ENCODE measurements at places on chromosomes 11 and 22.

DNA sequence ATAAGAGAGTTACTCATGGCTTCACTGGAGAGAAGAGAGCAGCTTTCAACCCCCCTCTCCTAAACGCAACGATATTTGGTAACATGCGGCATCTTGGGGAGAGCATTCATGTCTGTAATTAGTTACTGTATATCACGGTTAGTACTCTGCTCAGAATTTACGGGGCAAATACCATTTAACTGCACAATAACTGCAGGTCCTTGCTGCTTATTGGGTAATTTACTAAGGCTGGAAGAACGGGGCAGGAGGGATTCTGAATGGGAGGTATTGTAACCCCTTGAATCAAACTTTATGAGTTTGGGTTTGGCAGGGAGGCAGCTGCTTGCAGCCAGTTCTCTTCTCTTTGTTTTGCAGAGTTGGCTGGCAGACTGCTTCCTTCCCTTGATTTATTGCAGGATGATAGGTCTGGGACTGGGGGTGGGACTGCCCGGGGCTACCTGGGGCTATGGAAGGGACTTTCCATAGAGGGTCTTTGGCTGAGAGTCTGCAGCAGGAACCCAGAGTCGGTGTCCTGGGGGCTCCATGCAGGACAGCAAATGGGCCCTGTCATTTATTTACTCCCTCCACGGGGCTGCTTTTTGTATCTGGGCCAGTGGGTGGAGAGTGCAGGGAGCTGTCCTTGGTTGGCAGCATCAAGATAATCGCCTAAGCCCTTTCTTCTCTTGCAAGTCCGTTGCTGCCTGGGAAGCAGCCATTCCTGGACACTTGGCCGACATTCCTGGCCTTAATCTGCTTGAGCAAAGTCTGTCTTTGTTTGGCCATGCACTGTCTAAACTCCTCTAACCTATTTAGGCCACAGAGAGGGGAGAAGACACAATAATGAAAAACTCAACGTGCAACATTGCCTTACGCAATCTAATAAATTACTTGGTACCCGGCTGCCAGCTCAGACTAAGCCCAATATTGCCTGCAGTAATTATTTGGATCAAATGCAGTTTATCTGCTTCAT, 188.9 kb downstream of the ST3GAL4 start:
- peak; percentile 47 for DNase-seq

GRCh38 chr22:39463277-39463676, 6.5 kb downstream of the MGAT3 start:
- no peak for DNase-seq

DNA sequence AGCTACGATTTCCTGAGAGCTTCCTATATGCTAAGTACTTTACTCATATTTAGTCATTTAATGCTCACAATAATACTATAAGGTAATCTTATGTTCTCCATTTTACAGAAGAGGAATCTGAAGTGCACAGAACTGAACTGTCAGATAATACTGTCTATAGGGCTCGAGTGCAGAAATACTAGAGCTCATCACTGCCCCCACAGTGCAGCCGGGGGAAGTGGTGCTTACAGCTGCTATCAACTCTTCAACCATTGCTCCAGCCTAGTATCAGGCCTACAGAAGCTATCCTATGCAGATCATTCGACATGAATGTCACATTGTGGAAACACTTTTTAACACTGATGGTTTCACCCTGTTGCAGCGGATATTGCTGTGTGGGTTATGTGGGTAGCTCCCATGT, 929.9 kb downstream of the NTM start:
- DNase-seq: no peak

DNA sequence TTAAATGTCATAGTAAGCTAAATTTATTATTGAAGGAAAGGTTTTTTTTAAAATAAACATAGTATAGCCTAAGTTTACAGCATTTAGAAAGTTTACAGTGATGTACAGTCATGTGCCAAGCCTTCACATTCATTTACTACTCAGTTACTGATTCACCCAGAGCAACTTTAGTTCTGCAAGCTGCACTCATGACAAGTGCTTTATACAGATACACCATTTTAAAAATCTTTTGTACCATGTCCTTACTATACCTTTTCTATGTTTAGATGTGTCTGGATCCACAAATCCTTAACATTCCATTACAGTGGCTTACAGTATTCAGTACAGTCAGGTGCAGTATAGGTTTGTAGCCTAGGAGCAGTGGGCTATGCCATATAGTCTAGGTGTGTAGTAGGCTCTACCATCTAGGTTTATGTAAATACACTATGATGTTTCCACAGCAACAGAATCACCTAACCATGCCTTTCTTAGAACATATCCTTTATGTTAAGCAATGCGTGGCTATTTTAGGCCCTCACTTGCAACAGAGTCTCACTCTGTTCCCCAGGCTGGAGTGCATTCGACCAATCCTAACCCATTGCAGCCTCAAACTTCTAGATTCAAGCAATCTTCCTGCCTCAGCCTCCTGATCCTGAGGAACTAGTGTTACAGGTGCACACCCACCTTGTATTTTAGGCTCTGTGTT, 79.5 kb upstream of the SLC25A18 start:
- DNase-seq: no peak

DNA sequence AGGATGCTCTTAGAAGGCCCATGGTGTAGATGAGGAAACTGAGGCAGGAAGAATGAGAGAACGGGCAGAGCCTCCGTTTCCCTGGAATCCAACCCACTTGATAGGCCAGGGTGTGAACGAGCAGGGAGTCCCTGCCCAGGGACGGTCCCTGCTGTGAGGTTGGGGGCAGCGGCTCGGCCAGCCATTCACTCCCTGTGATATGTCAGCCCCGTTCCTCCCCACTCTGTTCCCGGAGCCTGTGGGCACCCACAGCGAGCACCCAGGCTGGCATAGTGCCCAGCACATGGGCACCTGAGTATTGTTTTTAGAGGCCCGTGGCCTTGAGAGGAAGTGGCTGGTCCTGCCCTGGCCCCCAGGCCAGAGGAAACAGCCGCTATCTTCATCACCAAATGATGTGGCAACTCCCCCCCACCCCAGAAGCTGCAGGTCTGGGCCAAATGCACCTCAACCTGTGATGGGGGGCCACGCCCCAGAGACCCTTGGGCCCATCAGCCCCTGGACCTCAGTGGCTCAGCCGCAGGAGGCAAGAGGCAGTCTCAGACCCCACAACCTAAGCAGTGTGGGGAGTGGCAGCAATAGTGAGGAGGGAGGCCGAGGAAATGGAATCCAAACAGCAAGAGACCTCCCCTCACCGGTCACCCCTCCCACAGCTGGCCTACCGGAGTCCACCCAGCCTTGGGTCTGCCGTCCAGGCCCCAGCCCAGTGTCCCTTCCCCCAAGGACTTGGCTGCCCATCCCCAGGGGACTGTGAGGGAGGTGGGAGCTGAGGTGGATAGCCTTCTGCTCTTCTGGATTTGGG, 2.1 kb downstream of the ALDH3B1 start:
- DNase-seq: no peak

- no peak for DNase-seq
Measured at GRCh38 chr11:37370817-37371216, 772.8 kb upstream of the RAG2 start.

DNA sequence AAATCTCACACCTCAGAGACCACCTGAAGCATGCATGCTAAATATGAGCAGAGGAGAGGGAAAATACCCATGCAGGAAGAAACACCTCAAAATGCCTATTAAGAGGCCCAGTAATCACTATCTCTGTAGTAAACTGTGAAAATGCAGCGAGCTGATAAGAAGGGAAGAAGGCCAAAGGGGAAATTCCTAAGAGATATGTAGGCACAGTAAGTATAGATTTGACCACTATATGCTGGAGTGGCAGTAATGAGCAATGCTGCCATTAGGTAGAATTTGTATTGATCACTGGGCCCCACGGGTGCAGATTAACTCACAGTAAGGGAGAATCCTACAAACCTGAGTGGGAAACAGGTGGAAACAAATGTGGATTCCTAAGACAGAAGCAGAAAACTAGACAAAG, 1813.1 kb upstream of the RAG2 start:
- no peak for DNase-seq

DNA sequence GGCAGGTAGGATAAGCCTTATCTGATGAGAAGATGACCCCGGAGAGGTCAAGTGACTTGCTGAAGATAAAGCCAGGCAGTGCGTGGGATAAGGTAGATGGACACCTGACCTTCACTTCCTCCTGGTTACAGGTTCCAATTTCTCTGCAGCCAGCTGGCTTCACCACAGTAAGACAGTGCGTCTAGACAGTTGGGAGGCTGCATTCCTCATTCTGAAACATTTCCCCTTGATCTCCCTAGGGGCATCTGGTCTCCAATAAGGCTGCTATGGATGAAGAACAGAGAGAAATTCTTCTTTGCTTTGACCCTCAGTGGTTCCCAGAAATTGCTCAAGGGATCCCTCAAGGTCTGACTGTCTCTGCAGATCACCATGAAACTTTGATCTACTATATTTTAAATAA, 211.3 kb downstream of the MYO18B start:
- DNase-seq: no peak

DNA sequence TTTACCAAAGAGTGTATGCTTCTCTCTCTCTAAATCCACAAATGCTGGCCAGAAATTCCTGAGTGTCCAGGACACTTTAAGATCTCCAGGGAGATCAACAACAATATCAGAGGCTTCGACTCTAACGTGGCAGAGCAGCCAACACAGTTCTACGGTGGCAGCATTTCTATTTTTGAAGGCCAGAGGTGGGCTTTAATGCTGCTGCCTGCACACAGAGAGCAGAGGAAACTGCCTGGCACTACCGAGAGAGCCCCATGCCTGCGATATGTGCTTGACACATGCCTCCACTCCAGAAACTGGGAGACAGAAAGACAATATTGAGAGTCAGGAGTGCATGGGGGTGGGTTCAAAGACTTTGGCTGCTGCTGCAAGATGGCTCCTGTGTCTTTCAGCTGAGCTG, 48.8 kb upstream of the GALNT18 start:
- no peak for DNase-seq

GRCh38 chr11:19988598-19988997, 171.7 kb downstream of the DBX1 start:
- peak; percentile 84 for DNase-seq

- DNase-seq: no peak
Measured at GRCh38 chr11:8325591-8326304, 62.1 kb upstream of the LMO1 start.

- no peak for DNase-seq
Measured at GRCh38 chr11:37560991-37561390, 963.0 kb upstream of the RAG2 start.

- peak; percentile 25 for DNase-seq
Measured at GRCh38 chr11:112453601-112454577, 193.2 kb upstream of the PLET1 start.

GRCh38 chr11:105078283-105078682, 33.1 kb upstream of the CARD16 start:
- DNase-seq: no peak

GRCh38 chr11:1049431-1049891, 12.9 kb upstream of the MUC6 start:
- no peak for DNase-seq

DNA sequence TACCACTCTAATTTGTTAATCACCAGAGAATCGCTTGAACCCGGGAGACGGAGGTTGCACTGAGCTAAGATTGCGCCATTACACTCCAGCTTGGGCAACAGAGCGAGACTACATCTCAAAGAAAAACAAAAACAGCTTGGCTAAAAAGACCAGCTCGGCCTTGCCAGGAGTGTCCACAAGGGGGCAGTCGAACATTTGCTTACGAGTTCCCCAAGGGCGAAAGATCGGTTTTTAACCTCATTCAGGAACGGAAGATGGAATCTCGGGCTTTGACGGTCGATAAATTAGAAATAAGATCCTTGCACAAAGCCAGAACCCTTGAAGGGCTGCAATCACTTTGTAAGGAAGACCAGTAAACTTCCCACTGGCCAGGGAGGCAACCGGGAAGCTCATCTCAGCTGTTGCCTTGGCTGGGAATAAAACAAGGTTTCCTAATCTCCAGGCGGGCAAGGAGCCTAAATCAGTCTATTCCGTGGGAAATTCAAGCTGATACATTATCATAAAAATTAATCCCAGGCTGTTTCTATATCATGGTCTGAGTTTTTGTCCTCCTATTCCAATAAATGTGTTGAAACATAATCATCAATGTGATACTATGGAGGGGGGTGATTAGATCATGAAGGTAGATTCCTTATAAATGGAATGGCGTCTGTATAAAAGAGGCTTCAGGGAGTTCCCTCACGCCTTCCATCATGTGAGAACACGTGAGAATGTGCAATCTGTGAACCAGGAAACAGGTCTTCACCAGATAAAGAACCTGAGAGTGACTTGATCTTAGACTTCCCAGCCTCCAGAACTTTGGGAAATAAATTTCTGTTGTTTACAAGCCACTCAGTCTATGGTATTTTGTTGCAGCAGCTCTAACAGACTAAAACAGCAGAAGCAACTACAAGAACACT, 14.9 kb upstream of the SLC29A2 start:
- peak; percentile 76 for DNase-seq

DNA sequence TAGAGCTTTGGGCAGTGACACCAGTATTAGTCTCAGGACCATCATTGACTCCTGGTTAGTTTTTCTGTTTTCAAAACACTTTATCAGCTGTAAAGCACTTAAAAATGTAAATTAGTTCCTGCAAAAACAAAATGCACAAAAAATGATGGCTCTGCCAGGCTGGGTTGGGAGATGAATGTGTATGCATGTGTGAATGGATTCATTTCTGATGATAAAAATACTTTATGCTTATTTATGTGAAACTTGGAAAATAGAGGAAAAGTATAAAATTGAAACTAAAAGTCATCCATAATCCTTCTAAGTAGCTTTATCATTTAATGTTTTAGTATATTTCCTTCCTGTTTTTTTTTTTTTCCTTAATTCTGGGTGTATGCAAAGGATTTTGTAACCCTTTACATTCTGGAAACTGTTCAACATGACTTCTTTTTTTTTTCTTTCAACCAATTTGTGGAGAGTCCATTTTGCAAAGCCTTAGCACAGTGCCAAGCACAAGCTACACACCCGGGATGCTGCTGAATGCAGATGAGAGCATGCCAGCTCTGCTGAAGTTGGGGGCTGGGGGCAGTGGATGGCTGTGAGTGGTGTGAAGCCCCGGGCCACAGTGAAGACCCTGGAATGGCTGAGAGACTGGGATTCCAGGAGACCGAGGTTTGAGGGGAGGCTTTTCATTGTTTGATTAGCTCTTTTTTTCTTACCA, 37.6 kb downstream of the PTPRJ start:
- no peak for DNase-seq

DNA sequence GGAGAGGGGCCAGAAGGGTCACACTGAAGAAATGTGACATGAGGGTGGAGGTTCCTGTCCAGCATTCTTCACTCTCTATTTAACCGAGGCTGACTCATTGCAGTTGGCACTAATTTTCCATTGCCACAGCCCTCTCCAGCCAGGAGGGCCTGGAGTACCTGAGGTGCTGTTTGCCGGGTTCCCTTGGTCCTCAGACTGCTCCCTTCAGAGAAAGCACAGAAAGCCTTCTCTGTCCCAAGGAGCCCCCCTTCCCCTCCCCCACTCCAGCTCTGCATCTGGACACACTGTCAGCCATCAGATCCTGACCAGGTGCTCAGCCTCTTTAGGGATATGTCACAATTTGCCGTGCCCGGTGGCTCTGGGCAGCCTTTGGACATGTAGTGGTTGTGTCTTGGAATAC, 3.2 kb upstream of the C11orf91 start:
- DNase-seq: no peak

GRCh38 chr11:78015878-78016277, 7.2 kb downstream of the KCTD14 start:
- DNase-seq: no peak

- peak; percentile 7 for DNase-seq
Measured at GRCh38 chr22:29427176-29427760, 11.1 kb upstream of the RFPL1 start.

Measured in fibroblast of skin of right biceps (primary cell).